ENCODE measurements at places on chromosomes 13 and 19.

GRCh38 chr19:44865196-44865767, 19.2 kb downstream of the NECTIN2 start:
- no peak for DNase-seq

GRCh38 chr13:29567411-29567810, 28.1 kb downstream of the SLC7A1 start:
- no peak for DNase-seq

GRCh38 chr19:16850133-16850532, 20.9 kb downstream of the SIN3B start:
- no peak for DNase-seq

DNA sequence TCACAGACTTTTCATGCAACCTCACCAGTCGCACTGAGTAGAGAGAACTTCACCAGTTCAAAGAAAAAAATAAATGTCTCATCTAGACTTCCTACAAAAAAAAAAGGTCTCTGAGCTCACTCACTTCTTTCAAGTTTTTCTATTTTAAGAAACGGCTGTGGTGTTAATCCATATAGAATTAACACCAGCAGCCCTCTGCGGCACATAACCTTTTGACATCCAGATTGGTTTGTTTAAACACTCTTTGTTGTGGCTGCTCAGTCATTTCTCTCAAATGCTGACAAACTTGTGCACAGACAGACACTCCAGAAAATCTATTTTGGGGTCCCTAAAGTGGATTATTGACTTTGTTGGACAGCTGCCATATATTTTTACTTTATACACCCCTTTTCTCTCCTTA, 874.9 kb downstream of the EFNB2 start:
- DNase-seq, result no peak

GRCh38 chr13:77434289-77434688, 101.2 kb upstream of the SCEL start:
- no peak for DNase-seq

DNA sequence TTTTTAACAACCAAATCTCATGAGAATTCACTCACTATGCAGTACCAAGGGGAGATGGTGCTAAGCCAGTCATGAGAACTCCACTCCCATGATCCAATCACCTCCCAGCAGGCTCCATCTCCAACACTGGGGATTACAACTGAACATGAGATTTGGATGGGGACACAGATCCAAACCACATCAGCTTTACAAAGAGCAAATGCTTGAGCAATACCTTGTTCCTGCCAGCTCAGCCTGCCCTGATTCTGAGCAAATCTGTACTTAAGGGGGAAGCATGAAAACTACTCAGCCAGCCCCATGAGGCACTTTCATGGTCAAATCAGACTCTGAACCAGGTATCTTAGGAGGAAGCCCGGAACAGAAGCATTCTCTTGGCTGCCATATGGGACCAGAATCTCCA, 259.9 kb downstream of the TBC1D4 start:
- peak; percentile 4 for DNase-seq

GRCh38 chr13:43377973-43378372, 354.6 kb downstream of the DNAJC15 start:
- DNase-seq, result peak; percentile 63

DNA sequence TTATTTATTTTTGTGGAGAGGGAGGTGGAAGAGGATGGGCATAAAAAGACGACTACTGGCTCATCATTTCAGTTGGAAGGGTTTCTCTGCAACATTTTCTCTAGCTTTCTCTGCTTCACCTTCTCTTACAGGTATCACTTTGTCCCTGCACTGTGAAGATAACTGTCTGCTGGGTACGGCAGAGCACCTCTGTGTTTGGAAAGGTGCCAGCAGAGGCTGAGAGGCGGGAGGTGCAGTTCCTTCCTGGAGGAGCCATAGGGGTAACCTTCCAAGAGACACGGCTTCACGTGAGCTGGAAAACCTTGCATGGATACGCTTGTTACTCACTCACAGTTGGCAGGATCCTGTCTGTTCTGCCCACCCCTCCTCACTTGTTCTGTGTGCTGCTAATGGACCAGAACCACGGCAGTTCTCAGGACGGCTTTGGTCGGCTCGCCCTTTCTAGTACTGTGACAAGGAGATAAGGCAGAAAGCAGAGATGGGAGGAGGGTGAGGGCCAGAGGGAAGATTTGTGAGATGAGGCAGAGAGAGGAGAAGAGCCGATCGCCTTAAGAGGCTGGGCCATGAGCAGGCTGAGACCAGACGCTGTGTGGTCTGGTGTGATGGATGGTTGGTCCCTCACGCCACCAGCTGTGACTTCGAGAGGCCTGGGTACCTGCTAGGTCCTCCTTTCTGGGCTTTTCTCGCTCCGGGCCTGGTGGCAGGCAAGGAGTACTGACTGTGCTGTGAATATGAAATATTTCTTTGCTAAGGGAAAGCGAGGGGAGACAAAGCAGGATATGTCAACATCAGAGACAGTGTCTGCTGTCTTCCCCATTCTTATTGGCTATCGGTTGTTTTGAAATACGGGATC, 66.8 kb downstream of the MRPL57 start:
- DNase-seq, result no peak

- no peak for DNase-seq
These were observed 24.7 kb downstream of the IRS2 start for GRCh38 chr13:109761695-109762094.

DNA sequence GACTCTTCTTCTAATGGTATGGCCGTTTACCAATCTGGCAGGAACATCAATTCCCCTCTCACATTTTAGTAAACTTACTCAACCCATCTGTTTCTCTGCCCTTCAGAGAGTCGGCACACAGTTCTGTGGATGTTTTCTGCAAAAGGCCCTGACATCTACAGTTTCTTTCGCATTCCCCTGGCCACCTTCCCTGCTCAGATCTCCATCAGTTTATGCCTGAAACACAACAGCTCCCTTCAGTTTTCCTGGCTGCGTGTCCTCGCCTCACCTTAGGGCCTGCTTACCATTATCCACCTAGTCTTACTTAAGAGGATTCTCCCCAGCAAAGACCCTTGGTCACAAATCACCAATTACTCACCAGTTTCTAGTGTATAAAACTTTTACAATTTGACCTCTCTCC, 25.2 kb downstream of the COL4A1 start:
- no peak for DNase-seq

DNA sequence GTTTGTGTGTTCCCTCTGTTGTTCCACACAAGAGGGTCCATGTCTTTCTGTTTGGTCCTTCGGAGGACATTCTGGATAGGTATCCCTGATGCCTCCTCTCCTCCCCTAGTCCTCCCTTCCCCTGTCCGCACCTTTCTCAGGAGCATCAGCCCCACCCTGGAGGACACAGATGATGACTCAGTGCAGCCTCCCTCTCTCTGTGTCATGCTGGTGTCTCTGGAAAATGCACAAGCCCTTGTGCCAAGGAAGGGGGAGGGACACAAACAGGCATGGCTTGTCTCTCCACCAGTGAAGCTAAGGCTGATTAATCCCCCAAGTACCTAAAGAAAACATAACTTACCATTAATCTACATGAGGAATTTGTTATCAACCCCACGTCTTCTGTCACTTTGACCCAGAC, 16.2 kb upstream of the TNFRSF19 start:
- no peak for DNase-seq

Data from suppressor macrophage treated with lipopolysaccharide for 1 hour (primary cell).